HT1080 (cell line): ENCODE measurements at places on chromosomes 7 and 10.

- DNase-seq, result peak; percentile 27
Observed at GRCh38 chr10:28177944-28178637, 124.8 kb downstream of the MPP7 start.

DNA sequence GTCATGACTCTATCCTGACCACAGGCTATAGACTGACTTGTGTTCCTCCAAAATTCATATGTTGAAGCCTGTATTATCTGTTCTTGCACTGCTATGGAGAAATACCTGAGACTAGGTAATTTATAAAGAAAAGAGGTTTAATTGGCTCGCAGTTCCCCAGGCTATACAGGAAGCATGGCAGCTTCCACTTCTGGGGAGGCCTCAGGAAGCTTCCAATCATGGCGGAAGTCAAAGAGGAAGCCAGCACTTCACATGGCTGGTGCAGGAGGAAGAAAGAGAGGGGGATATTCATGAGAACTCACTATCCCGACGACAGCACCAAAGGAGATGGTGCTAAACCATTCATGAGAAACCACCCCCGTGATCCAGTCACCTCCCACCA is 84.3 kb upstream of the KDM7A start:
- no peak for DNase-seq

- no peak for DNase-seq
Observed at GRCh38 chr7:77644774-77645173, 51.5 kb upstream of the RSBN1L start.

DNA sequence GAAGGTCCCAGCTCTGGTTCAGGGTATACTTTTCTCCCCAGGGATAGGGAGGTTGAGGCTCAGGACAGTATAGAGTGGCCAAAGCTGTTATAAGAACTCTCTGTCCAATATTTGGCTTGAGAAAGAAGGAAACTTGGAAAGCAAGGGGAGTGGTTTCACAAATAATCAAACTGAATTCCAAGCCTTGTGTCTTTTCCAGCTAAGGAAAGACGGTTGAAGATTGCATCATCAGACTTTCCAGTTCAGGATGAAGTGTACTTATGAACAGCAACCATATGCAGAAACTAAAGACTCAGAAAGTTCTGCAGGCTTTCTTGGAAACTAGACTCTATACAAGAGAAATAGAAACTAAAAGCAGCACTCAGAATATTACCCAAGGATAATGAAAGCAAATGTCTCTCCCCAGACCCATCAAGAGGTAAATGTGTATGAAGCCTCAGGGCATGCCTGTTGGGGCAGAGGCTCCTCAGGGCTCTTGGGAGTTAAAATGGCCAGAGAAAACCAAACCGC is 46.4 kb downstream of the RAMP3 start:
- peak; percentile 8 for DNase-seq

- no peak for DNase-seq
Observed at GRCh38 chr7:143954544-143954943, at the start of gene OR2F1. TSS of gene OR2F1 (plus strand) at chr7:143954844. CDS start at chr7:143959971, 5,127 bp downstream.

GRCh38 chr10:104638861-104639589 is 2.1 kb upstream of the SORCS3 start:
- no peak for DNase-seq

DNA sequence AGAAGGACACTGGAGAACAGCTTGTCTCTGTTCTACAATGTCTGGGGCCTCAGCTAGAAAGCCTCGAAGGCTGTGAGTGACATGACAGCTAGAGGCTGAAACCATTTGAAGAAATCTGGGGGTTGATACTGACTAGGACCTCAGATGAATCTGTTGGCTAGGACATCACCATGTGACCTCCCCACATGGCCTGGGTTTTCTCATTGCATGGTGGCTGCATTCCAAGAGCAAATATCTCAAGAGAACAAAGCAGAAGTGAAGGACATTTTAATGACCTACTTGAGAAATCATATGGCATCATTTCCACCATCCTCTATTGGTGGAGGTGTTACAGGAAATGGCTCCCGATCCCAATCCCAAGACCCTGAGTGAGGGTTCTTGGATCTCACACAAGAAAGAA is 450.6 kb upstream of the AUTS2 start:
- DNase-seq, result no peak
